ENCODE measurements at places on chromosomes 6 and 20.

DNA sequence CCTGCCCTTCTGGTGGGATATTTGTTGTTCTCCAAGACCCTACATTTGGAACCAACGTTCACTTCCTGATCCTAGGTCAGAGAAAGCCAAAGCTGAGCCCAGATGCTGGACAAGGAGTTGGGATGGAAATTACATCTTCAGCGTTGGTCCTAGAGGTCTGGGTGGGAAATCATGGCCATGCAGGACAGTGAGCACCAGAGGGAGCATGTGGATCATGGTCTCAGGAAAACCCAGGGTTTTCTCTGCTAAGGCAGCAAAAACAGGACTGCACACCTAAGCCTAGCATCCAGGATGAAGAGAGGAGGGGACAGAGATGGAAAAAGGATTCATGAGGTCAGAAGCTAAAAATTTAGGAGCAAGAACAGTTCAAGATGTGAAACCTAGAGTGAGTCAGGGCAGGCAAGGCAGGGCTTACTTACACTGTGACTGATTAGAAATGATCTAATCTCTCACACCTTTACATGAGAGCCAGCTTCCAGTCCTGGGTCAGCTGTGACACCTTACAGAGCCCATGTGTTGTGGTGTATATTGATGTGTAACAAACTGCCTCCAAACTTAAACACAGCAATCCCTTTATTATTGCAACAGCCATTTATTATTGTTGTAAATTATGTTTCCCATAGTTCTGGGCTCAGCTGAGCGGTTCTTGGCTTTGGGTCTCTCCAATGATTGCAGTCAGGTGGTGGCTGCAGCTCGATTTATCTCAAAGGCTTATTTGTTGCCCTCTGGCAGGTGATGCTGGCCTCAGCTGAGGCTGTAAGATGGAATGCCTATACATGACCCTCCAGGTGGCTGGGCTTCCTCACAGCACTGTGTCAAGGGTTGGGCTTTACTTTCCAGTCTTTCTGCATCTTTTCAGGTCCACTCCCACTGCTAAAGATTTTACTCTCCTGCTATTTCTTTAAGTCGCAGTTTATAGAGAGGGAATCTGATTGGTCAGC lies 6.5 kb downstream of the C20orf202 start:
- DNase-seq, result no peak

DNA sequence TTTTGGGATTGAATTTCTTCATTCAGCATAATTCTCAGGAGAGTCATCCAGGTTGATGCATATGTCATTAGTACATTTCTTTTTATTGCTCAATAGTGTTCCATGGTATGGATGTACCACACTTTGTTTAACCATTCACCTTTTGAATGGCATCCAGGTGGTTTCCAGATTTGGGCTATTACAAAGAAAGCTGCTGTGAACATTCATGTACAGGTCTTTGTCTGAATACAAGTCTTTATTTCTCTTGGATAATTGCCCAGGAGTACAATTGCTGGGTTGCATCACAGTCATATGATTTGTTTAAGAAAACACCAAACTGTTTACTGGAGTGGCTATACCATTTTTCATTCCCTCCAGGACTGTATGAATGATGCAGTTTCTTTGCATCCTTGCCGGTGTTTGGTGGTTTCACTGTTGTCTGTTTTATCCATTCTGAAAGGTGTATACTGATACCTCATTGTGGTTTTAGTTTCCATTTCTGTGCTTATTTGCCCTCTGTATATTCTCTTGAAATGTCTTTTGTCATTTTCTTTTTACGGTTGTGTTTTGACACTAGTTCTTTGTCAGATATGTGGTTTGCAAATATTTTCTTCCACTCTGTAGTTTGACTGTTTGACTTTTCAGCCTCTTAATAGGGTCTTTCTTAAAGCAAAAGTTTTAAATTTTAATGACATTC lies 8.8 kb downstream of the CDKAL1 start:
- no peak for DNase-seq

- DNase-seq, result no peak
These were observed 434.7 kb upstream of the SOX4 start for GRCh38 chr6:21158873-21159272.

DNA sequence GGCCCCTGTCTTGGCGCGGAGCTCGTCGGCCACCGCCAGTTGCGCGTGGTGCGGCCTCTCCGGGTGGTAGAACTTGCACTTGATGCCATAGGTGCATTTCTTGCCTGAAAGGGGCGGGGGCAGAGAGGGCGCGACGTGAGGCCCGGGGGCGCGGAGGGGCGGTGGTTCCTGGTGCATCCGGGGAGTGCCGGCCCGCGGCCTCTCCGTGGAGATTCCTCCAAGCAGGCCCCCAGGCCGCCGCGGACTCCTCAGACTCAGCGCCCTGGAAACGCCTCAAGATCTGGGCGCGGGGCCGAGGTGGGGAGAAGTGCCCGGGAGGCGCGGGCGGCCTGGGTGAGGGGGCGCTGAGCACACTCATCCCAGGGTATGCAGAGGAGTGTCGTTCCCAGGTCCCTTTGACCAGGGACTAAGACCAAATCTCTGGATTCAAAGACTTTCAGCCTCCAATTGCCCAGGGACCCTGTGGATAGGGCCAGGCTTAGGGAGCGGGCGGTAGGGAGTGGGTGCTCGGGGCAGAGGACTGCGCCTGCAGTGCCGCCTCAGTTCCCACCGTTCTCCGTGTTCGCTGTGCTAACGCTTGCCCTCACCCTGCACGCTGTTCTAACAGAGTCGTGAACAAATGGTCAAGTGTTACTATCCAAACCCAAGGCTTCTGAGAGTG lies 33.3 kb downstream of the ZC3H12D start:
- DNase-seq, result no peak

DNA sequence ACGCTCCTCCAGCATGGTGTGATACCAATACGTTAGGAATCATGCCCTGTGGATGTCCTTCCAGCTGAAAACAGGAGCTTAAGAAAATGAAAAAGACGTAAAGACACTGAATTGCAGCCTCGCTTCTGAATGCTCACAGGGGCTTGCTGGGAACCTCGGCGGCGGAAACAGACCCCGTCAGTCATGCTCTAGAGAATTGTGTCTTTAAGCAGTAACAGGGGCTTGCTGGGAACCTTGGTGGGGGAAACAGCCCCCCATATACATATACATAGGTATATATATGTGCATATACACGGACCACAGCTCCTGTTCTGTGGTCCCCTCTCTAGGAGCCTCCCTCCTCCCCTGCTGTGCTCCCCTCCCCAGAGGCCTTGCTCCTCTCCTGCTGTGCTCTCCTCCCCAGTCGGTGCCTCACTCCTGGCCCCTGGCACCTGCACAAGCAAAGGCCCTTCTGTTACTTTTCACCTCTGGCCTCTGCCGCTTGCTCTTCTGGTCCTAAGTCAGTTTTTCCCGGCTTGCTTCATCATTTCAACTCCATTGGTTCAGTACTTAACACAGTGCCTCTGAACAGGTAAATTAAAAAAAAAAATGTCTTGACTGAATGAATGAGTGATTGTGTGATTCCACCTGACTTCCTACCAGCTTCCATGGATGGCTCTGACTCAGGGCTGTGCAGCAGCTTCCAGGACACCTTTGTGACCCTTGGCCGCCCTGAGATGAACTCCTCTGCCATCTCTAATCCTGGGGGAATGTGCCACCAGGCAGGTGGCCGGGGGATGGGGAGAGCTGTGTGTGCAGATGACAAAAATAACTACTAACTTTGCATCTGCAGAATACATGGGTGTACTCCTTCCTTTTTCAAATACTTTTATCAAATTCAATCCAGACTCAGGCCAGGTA lies 246.1 kb downstream of the SMOC2 start:
- no peak for DNase-seq

DNA sequence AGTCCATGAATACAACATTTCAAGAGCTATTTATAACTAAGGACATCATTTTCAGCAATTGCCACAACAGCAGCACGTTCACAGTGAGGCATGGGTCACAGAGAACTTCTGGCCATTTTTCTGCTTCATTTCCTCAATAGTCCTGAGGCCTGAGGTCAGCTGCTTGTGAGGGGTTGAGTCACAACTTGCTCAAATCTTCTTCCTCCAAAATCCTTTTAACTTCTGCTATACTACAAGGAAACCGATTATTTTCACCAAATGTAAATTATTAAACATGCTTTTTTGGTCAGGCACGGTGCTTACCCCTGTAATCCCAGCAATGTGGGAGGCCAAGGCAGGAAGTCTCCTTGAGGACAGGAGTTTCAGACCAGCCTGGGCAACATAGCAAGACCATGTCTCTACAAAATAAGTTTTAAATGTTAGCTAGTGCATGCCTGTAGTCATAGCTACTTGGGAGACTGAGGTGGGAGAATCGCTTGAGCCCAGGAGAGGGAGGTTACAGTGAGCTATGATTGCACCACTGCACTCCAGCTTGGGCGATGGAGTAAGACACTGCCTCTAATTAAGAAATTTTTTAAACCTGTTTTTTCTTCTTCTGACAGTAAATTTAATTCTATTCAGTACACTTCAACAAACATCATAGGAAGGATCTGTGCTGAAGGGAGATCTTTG lies 11.1 kb upstream of the SLC16A10 start:
- no peak for DNase-seq

GRCh38 chr6:35448191-35448590 lies 3.9 kb upstream of the FANCE start:
- no peak for DNase-seq

GRCh38 chr20:43900121-43900466 lies 14.6 kb upstream of the TOX2 start:
- DNase-seq, result no peak

DNA sequence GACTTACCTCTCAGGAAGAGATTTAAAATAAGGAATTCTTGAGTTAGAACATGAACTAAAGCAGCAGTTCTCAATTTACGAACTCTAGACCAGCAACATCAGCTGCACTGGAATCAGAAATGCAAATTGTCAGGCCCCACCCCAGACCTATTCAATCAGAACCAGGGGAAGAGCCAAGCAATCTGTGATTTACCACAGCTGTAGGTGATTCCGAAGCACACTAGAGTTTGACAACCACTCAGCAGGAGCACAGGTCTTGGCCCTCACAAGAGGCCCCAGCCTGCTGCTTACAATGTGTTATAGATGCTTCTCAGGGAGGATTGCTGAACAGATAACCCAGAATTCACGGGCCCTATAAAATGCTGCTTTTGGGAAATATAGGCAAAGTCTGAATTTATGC lies 279.2 kb downstream of the PTPRK start:
- DNase-seq, result no peak

DNA sequence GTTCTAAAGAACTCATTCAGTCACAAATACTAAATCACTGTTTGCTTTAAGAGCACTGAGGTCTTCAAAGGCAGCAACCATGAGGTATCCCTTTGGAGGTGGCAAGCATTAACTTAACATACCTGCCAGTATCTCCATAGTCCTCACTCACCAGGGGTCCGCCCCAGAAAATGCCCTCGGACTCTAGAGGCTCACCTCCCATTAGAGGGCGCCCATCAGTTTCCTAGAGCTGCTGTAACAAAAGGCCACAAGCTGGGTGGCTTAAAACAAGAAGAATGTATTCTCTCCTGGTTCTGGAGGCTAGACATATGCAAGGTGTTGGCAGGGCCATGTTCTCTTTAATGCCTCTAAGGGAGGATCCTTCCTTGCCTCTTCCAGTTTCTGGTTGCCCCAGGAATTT lies 12.0 kb upstream of the RNGTT start:
- no peak for DNase-seq

GRCh38 chr6:10302566-10303235 lies 112.2 kb downstream of the TFAP2A start:
- DNase-seq, result no peak

GRCh38 chr20:44528309-44528708 lies 6.4 kb upstream of the SERINC3 start:
- no peak for DNase-seq

DNA sequence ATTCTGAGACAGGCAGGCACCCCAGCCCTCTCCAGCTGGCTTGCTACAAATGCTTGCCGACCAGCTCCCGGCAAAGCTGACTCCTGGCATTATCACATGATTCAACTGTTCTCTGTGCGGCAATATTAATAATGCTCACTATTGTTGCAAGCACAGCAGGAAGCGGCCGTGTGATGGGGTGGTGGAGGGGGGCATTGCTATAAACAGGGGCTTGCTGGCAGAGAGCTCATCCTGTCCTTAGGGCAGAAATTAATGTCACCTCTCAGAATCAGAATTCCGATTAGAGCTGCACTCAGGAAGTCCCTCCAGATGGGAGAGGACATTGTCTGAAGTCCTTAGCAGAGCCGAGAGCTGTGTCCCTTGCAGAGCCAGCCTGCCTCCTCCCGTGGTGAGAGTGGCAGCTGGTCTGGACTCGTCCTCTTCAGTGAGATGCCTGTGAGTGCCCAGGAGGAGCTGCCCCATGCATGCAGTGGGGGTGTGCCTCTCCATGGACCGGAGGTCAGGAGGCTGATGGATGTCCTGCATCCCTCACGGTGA lies 162.5 kb downstream of the CDH4 start:
- DNase-seq, result no peak

GRCh38 chr6:75135450-75135849 lies 70.4 kb downstream of the COL12A1 start:
- no peak for DNase-seq

GRCh38 chr20:49310705-49311104 lies 32.8 kb upstream of the ZNFX1 start:
- no peak for DNase-seq

DNA sequence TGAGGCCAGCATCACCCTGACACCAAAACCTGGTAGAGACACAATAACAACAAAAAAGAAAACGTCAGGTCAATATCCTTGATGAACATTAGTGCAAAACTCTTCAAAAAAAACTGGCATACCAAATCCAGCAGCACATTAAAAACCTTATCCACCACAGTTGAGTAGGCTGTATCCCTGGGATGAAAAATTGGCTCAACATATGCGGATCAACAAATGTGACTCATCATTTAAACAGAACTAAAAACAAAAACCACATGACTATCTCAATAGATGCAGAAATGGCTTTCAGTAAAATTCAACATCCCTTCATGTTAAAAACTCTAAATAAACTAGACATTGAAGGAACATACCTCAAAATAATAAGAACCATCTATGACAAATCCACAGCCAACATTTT lies 59.6 kb upstream of the PHIP start:
- no peak for DNase-seq

GRCh38 chr6:106060167-106060566 lies 26.0 kb upstream of the PRDM1 start:
- DNase-seq, result no peak

DNA sequence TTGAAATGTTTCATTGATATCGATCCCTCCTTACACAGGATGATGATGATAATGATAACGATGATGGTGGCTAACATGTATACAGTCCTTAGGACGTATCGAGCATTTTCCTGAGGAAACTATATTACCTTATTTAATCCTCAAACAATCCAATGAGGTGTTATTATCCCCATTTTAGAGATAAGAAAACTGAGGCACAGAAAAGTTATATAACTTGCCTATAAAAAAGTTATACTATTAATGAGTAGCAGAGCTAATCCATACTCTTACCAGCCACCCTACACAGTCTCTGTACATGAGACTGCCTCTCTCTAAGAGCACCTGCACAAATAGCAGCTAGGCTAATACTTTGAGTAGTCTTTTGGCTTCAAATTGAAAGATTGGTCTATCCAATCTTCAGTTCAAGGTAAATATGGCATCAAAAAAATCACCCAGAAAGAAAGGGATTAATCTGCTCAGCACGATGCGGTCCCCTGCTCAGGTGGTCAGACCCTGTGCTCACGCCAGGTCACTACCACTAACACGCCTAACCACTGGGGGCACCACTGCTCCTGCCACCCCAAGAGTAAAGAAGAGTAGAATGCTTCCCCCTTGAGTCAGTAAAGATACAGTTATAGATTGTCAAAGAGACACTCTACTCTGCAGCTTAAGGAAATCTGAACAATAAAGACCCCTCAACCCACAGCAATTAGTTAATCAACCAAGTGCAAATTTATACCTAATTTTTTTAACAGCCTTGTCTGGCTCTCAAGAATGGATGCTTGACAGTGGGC lies 15.0 kb downstream of the GABBR1 start:
- DNase-seq, result no peak

GRCh38 chr6:72857791-72858585 lies 236.1 kb downstream of the KCNQ5 start:
- no peak for DNase-seq

Measured in heart left ventricle (tissue), 16 donors.